ENCODE measurements at places on chromosomes 1 and 21. TPM values are rescaled to one million over a fixed set of nuclear protein-coding genes. Genes with fewer than 3 reads are reported as not detected.

PTPRF gene
- total RNA-seq, result 266 TPM

OR2T35 gene
- not detected for total RNA-seq

SPTA1 gene
- under 0.01 TPM for total RNA-seq

NME7 gene
- 19.8 TPM for total RNA-seq

ZNF697 gene
- 19.3 TPM for total RNA-seq
